Urothelium cell line (cell line): ENCODE measurements at places on chromosomes 16 and 17.
A peak's percentile ranks its signal among the peaks of the same experiment; 100 is the strongest.

DNA sequence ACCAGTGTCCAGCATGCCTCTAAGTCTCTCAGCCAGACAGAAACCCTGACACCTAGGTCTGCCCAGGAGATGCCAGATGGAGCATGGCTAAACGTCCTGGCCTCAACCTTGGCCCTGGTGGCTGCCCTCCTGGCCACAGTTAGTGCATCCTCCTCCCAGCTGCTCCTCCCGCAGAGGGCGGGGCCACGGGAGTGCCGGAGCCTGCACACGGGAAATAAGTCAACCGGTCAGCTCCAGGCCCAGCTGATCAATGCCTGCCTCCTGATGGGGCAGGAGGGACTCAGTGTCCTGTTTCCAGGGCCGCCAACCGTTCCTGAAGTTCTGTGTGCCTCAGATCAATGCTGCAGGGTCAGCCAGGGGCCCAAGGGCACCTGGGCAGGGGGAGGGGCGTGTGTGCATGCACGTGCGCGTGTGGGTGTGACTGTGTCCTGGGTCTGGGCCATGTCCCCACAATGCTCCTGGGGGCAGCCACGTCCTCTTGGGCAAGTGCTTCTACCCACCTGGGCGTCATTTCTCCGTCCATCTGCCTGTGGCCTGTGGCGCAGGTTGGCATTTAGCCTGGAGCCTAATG is 4.6 kb upstream of the KCNJ12 start:
- DNase-seq, result no peak

GRCh38 chr16:1026784-1027500 is 45.4 kb downstream of the SOX8 start:
- no peak for DNase-seq

DNA sequence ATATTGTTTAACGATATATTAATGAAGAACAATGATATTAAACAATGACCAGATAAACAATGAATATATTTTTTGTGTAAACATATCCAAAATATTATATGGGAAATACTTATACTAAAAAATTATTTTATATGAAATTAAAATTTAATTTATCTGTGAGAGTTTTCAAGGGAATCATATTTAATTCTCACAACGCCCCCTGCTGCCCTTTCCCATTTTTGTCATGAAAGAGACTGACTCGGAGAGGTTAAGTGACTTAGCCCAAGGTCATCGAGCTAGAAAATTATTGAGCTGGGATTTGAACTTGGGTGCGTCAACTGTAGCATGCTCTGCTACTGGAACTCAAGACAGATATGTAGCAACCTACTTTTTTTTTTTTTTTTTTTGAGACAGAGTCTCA is 7.2 kb upstream of the MYCBPAP start:
- DNase-seq, result no peak

DNA sequence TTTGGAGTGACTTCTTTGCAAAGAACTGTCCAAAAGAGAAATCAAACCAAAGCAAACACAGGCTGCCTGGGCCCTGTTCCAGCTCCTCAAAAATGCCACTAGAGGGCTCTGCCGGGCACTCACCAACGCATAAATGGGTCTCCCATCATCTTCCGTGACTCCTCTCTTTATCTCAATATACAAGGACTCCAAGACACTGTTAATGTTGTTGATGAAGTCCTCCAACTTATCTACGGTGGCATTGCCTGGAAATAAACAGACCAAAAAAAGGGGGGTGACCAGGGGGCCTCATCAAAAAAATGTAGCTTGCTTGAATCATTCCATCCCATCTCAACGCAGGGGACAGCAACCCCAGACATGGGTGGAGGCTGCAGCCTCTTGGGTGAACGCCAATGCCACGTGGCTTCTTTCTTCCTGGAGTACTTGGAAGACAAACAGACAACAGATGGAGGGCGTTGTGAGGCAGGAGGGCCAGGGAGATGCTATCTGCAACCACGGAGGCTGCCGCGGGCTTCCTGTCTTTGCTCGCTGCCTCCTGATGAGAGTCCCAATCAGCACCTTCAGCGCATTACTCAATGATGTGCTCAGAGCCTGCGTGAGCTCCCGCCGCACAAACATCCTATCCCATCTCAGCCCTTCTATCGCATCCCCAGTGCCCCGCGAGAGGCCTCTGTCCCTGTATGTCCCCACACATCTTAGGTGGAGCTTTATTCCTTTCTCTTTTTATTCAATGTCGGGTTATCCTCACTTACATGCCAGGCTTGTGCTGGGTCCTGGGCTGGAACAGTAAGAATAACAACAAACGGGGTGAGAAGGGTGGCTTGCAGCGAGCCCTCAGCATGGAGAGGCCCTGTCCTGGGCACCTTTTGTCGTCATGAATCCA is 32.0 kb downstream of the KDM8 start:
- peak; percentile 40 for DNase-seq

- DNase-seq, result no peak
Measured at GRCh38 chr16:15835136-15835878, 21.5 kb downstream of the MYH11 start.

GRCh38 chr16:23274968-23275367 is 27.1 kb upstream of the SCNN1B start:
- DNase-seq, result no peak

DNA sequence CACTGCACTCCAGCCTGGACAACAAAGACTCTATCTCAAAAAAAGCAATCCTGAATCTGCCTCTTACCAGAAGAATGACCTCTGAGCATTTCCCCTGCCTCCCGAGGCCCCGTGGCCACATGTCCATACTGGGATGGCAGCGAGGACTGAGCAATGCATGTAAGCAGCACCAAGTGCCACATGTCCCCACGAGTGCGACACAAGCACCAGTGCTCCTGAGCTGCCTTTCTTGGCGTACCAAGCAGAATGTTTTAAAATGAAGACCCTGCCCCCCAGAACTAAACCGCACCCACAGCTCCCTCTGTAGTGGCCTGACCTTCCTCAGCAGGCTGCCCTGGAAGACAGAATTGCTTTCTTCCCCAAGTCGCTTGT is 373.3 kb downstream of the SLC39A11 start:
- DNase-seq, result no peak

DNA sequence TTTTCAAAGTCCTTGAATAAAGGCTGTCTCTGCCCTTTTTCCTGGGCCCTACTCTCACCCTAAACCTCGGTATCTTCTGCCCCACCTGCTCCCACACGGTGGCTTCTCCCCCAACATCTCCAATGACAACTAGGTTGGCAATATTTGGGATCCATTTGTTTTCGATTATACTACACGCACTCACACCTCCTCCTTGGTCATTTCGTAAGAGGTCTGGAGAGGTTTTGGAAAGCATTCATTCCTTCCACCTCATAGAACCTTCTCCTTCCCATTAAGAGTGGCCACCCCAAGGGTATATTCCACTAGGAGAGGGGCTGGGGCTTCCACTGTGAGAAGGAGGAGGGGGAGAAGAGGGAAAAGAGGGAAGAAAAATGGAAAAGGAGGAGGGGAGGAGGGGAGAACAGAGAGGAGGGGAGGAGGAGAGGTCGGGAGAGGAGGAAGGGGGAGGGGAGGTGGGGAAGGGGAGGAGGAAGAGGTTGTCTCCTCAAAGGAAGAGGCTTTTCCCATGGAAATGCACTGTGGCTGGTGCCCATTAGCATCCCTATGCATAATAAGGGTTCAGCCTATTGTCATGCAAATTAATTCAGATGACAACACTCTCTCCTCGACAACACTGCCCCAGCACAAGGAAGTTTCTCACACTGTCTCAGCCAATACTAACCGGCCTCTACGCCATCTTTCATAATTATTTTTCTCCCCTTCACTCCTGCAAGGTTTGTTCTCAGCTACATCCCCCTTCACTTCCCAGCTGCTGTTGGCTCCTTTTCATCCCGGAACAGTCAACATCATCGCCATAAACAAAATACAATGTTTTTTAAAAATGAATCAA is 30.0 kb downstream of the SOX9 start:
- no peak for DNase-seq

- DNase-seq, result no peak
Measured at GRCh38 chr17:71402661-71403141, 718.1 kb upstream of the SOX9 start.

DNA sequence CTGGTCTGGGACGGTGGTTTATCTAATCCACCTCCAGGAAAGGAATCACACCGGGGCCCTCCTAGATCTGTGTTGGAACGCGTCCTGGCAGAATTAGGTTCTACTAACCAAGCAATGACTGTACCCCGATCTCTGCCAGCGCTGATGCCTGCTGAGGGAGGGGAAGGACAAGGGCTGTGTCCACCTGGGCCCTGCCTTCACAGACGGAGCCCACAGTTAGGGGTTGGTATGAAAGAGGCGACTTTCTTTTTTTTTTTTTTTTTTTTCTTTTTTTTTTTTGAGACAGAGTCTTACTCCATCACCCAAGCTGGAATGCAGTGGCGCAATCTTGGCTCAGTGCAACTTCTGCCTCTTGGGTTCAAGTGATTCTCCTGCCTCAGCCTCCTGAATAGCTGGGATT is 9.9 kb upstream of the KRT19 start:
- DNase-seq, result no peak

DNA sequence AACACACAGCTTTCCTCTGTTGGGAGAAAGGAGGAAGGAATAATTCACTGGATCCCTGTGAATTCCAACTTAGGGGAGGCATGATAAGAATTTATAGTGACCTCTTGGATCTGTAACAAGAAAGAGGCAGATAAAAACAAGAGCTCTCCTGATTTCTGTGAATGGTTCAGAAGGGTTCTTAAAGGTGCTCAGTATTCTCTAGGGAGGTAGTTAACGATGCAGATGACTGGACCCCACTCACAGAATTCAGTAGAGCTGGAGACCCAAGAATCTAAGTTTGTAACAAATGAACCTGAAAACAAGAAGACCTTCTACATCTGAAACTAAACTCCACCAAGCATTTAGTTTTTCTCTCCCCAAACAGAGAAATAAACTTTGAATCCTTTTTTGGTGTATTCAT is 8.6 kb downstream of the ZNRF1 start:
- DNase-seq, result no peak

GRCh38 chr17:70270554-70270953 is 101.2 kb downstream of the KCNJ2 start:
- no peak for DNase-seq

DNA sequence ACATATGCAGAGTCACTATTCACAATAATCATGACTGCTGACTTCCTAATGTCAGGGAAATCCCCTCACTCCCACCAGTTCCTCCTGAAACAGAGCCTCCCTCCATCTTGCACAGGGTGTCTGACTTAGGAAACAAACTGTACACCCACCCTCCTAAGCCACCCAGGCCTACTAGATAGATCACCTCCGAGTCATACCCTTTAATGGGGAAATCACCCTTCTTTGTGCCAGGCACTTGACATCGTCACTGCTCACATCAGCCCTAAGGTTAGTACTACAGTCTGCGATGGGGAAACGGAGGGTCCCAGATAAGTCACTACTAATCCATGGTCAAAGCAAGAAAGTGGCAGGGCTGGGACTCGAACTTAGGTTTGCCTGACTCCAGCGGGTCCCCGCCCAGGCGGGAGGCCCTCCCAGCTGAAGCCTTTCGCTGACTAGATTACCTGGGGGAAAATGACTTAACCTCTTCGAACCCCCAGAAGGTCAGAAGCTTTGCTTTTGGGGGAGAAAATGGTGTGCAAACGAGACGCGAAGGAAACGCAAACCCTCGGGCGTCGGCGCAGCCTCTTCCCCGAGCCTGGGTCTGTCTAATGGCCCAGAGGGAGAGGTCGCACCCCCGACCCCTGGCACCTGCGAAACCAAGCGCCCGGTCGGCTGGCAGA is 3.4 kb upstream of the MLLT6 start:
- DNase-seq, result peak; percentile 53

DNA sequence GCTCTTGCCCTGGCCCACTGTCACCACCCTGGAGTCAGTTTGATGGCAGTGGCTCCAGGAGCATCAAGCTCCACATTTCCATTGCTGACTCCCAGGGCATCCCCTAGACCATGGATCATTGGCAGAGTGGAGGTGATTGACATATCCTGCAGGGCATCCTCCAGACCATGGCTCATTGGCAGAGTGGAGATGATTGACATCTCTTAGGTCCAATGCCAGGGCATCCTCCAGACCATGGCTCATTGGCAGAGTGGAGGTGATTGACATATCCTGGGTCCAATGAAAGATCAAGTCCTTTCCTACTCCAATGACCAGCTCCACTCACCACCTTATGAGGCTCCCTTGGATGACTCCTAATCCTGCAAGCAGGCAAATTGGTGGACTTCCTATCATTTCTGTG is 174.3 kb upstream of the NLRP1 start:
- DNase-seq, result no peak

DNA sequence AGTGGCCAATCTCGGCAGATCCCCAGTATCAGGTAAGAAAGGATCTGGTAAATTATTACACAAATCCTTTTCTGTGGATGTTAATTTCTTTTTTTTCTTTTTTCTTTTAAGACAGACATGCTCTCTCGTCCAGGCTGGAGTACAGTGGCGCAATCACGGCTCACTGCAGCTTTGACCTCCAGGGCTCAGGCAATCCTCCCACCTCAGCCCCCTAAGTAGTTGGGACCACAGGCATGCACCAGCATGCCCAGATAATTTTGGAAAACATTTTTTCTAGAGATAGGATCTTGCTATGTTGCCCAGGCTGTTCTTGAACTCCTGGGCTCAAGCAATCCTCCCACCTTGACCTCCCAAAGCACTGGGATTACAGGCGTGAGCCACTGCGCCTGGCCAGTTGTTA is 54.0 kb downstream of the GAS7 start:
- DNase-seq, result no peak

DNA sequence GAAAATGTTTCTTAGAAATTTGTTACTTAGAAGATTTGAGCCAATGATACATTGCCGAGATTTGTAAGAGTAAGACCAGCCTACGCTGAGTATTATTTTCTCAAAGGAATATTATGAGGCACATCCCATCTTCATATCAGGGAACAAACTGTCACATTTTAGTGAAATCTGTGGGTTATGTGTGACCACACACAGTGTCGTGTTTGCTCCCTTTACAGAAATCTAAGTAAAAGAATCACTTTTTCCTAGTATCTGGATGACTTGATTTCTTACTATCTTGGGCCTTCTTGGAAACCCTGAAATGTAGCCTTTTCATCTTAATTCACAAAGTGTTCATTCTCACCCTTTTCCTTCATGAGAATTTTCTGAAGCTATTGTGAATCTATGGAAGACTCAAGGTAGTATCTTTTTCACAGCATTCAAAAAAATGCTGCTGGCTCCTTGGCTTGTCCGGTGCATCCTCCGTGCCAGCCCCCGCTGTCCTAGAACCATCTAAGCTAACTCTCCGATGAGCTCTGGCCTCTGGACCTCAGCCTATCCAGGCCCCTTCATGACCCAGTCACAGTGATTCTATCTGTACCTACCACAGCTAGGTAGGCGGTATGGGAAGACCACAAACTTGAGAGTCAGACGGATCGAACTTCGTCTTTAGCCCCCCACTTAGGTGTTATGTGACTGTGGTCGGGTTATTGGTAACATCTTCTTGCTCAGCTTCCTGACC is 524.3 kb downstream of the MAF start:
- no peak for DNase-seq

GRCh38 chr16:16879567-16880251 is 500.8 kb downstream of the NPIPA7 start:
- no peak for DNase-seq

DNA sequence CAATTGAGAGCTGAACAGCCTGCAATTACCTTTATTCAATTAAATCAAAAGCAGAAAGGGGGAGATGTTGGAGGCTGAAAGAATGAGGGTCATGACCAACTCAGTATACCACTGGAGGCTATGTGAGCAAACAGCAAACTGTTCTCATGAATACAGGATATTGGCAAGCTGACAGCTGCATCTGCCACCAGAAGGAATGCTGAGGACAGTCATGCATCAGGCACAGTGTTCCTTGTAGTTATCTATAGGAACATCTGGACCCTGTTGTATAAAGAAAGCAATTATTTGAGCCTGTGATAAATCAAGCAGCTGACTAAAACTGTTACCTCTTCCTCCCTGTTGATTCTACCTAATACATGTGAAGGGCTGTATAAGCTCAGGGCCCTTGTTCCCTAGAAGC is 2064.6 kb downstream of the TP53TG3F start:
- DNase-seq, result no peak

GRCh38 chr16:66933776-66934137 is 445 bp downstream of the CIAO2B start:
- peak; percentile 42 for DNase-seq
